ENCODE measurements at places on chromosomes 2 and 18.

DNA sequence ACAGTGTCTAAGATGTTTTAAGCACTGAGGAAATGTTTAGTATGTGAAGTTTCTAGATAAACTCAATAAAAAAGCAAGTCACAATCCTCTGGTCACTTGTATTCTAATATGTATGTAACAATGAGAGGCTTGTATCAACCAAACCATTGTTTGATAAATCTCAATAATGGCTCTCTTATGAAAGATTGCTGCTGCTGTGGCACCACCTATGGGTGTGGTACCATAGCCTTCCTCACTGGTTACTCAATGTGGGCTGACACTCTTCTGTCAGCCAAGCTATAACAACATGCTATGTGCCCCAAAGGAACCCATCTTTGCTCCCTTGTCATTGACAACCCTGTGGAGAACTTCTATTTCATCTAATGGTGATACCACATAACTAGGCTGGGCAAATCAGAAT, 12.6 kb upstream of the RAB1A start:
- no peak for DNase-seq

DNA sequence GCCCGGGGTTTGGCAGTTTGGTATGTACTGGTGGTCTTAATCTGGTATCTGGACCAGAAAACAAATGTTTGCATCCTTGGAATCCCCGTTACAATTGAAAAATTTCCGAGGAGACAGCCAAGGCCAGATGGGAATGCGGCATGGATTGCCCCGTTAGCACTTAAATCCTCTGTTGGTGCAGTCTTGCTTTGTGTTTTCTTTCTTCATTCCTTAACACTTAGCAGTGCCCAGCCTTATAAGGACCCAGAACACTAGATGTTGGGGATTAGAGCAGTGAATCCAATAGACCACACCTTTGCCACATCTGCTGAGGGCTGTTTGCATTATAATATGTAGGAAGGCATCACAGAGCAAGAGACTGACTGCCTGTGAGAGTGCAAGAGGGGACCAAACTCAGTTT, 12.8 kb upstream of the ZNF532 start:
- DNase-seq: no peak

DNA sequence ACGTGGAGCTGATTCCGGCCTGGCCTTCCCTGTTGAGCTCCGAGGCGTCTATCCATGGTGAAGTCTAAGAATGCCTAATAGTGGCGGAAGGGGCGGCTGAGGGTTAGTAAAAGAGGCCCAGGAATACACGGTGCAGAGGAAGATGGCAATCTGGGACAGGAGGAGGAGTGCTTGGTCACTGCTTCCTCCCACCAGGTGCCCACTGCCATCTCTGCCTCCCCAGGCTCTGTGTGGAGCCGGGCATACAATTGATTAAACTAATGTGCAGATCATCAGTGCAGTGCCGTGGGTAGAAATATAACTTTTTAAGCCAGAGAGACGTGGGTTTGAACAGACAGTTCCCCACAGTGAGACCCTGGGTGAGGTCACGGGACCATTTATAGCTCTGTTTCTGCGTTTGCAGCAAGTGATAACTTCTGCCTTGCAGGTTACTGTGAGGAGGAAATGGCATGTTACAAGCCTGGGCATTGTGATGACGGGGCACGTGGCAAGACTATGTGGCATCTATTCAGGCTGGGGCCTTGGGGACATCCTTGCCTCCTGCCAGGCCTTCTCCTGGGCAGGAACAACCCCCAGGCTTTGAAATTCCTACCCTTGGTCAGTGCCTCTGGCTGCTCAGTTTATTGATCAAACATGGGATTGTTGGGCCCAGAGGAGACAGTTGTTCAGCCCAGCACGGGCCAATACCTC, 204.9 kb downstream of the ASB1 start:
- DNase-seq: no peak

DNA sequence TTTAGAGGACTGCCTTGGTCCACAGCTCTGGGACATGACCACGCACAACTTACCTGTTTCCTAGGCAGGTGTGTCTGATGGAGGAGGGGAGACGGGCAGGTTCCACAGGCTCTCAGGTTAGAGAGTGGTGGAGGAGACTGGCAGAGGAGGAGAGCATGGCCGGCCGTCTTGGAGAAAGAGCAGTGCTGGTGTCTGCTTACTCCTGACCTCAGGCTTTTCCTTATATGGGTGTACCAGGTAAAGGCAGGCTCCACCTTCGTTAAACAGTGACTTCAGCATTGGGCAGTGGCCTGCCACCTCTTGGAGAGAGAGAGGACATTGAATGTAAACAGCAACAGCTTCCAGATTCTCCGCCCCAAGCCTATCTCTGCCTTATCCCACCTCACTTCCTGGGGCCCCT, at the start of gene CAPN13:
CAPN13 (minus strand) TSS at position 198 of the 400 bp plus-strand sequence. CDS start 20,121 bp downstream, outside the sequence.
- DNase-seq: no peak

DNA sequence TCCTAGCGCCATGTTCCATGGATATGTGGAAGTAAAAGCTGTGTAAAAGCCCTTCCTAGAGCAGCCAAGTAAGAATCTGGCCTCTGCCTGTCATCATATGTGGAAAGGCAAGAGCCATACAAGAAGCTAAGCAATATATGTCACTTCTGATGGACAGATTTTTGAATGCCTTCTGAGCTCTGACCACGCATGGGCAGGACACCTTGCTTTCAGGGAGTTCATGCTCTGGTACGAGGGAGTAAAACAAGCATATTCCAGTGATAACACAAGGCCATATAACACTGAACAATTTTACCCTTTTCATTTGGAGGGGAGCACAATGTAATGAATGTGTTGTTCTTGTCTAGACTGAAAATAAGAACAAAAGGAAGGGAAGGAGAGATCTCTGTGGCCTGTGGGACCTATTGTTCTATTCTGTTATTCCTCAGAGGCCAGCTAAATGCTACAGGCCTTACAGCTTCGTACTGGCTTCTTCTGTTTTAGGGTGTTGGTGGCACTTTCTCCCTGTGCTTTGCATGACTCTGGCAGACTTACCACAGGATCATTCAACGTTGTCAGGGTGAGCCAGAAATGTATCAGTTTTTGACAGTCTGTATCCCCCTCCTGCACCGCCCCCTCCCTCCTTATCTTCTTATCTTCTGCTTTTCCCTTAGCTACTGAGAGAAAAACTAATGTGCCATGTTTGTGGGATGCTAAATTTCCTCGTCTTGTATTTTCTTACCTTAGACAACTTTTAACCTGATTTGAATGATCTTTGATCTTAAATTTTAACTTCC, 99.5 kb downstream of the MAP4K4 start:
- no peak for DNase-seq

Measured in NCI-H1092 (cell line).